ENCODE measurements at places on chromosomes 5 and 9.

- DNase-seq, result no peak
Observed at GRCh38 chr5:129174480-129174879, 79.9 kb downstream of the ISOC1 start.

- no peak for DNase-seq
Observed at GRCh38 chr5:152560512-152561137, 155.5 kb upstream of the NMUR2 start.

DNA sequence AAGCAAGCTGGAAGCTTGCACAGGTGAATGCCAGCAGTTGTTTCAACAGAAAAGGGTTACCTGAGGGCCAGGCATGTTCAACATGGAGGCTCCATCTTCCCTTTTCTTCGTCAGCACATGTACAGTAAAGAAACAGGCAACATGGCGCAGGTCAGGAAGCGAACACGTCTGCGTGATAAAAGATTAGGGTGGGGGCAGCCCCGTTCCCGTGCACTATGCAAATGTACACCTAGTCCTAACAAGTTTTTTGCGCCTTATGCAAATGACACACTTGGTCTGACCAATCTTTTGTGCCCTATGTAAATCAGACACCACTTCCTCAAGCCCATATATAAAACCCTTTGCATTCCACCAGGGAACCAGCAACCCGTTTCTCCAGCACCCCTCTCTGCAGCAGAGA, 452.1 kb upstream of the PTPRD start:
- no peak for DNase-seq

DNA sequence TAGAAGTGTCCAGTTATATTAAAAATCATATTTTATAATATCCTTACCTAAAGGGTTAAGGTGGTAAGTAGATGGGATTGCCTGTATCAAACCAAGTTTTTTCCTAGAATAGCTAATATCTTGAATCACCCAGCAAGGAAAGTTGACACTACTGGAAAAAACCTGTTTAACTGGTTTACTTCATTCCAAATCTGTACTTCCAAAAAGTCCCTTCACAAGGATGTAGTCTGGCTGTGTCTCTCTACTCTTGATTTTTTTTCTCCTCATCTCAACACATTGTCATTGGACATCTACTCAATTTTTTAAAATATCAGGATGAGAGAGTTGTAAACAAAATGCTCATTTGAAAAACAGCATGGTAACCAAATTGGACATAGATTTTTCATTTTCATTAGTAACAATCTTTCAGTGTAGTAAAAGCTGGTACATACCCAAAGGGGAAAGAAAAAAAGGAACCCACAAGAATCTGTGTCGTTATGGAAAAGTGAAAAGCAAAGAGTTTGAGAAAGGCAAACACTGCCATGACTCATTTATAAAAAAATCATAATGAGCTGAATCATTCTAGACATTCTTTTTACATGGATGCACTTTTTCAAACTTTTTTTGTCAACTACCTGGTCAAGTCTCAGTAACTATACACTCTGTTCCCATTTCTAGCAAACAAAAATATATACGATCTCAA, 173.5 kb downstream of the GLIS3 start:
- no peak for DNase-seq

- DNase-seq, result peak; percentile 49
Observed at GRCh38 chr5:149636861-149637246, 55.6 kb downstream of the ARHGEF37 start.

GRCh38 chr9:100186356-100186755, 87.3 kb downstream of the INVS start:
- DNase-seq, result no peak

DNA sequence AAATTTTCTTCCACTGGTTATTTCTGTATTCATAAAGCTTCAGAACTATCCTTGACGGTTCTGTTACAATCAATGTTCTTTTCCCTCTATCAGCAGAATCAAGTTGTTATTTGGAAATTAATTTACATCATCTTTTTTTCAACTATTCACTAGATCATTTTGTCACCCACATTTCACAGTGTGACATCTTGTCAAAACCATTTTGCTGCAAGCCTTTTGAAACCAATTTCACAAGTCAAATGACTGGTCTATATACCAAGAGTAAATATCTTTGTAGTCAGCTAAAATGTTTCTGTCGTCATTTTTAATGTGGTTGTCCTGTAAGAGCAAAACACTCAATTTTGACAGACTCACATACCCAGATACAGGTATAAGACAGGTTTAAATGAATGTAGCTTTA, 984.3 kb upstream of the TYRP1 start:
- DNase-seq, result no peak

DNA sequence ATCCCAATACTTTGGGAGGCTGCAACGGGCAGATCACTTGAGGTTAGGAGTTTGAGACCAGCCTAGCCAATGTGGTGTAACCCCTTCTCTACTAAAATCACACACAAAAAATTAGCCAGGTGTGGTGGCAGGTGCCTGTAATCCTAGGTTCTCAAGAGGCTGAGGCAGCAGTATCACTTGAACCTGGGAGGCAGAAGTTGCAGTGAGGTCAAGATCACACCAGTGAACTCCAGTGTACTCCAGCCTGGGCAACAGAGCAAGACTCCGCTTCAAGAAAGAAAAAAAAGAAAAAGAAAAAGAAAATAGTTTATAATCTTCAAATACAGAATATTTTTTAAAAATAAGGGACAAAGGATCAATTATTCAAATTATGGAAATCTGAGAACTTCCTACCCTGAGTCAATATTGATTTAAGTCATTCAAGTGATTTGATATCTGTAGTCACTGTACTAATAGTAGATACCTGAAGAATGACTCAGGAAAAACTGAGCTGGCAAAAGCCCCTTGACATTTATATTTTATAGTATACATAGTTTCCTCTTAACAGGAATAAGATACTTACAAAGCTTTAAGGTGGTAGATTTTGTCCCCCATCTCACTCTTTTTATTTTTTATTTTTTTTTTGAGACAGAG, 61.8 kb downstream of the PTBP3 start:
- DNase-seq, result no peak

DNA sequence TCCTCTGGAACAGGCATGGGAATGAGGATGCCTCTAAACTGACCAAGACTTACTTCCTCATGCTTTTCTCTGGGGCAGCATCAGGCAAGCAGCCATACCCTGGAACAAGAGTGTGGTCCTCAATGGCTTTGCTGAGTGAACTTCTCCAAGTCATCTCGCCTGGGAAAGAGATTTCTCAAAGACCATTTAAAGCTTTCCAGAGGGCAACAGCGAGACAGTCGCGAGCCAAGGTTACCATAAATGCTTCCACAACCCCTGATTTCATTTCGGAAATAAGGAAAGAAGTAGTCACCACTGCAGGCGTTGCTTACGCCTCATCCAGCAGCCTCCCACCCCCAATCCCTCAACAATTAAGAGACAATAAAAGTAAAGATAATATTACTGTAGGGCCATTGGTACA, 1.1 kb upstream of the SNCAIP start:
- no peak for DNase-seq

DNA sequence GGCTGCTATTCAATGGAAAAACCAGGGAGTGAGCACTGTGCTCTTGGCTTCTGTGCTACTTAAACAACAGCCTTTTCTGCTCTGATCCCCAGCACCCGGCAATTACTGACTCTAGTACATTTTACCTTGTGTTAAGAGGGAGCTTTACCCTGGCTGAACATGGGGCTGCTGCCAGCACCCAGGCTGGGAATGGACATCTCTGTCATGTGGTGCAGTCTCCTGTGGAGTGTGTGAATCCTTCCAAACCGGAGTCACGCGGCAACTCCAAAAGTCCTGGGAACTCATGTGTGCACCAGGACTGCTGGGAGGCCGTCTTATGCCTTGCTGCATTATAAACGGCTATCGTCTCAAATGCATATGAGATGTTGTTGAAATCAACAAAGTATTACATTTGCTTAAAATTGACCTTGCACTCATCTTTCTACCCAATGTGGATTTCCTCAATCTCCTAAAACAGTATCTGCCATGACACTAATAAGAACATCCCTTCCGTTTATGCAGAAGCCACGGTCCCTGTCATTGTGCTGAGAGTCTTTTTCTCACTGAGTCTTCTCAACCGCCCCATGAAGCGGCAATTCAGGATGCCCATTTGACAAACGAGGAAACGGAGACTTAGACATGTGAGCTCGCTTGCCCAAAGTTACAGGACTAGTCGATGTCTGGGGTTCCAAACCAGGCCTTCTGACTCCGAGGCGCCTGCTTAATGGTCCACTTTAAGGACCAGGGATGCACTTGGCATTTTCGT, 884 bp upstream of the GSN start:
- DNase-seq, result no peak

DNA sequence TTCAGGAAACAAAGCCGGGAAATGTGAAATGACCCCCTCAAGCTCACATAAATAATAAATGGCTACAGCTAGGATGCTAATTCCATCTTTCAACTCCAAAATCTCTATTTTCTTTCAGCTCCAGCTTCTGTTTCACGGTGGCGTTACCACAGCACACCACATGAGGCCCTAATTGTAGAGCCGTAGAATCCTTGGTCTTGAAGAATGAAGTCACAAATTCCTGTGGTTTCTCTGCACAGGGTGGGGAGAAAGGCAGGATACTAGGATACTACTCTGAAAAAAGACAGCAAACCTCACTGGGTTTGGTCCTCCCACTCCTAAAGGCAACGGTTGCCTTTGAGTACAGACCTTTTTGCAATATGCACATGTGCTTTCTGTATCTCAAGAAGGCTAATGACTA, 13.9 kb upstream of the RARS1 start:
- no peak for DNase-seq

GRCh38 chr9:37262410-37262809, 142.0 kb downstream of the ZCCHC7 start:
- no peak for DNase-seq

- DNase-seq, result no peak
Observed at GRCh38 chr5:33631786-33632185, 191.0 kb downstream of the TARS1 start.

- DNase-seq, result no peak
Observed at GRCh38 chr5:132265336-132266030, 8.0 kb downstream of the PDLIM4 start.

- no peak for DNase-seq
Observed at GRCh38 chr5:32545102-32545800, 40.1 kb upstream of the SUB1 start.

- DNase-seq, result no peak
Observed at GRCh38 chr9:130426883-130427282, 17.9 kb upstream of the ASS1 start.

GRCh38 chr5:153865016-153865415, 173.7 kb downstream of the FAM114A2 start:
- DNase-seq, result no peak

GRCh38 chr5:115649541-115649940, 23.7 kb upstream of the TMED7 start:
- DNase-seq, result no peak

- no peak for DNase-seq
Observed at GRCh38 chr5:1706021-1706420, 93.6 kb downstream of the MRPL36 start.

DNA sequence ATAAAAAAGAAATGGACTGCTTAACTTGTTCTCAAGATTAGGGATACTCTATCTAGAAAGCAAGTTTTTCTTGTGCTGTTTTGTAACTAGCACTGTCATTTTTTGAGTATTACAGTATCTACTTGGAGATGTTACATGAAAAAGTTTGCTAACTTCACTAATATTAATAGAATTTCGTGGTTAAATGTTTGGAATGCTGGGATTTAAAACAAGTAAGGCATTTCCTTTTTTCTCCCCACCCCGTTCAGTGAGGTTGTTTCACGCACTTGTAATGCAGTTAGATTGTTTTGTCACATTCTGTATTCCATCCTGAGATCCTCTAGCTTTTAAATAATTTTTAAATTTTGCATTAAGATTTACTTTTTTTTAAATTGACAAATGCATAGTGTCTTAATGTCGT, 20.0 kb upstream of the TEK start:
- DNase-seq, result no peak

DNA sequence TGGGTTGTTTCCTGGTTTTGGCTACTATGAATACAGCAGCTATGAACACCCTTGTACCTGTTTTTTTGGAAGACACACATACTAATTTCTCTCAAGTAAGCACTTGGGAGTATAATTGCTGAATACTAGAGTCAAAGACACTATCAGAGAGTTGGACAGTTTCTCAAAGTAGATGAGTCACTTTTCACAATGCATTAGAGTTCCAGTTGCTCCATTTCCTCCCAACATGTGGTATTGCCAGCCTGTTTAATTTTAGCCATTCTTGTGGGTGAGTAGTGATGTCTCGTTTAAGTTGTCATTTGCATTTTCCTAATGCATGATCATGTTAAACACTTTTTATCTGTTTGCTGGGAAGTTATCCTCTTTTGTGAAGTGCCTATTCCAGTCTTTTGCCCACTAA, 81.6 kb upstream of the GDNF start:
- DNase-seq, result no peak

GRCh38 chr9:85740787-85741094, 1.0 kb downstream of the AGTPBP1 start:
- DNase-seq, result no peak

DNA sequence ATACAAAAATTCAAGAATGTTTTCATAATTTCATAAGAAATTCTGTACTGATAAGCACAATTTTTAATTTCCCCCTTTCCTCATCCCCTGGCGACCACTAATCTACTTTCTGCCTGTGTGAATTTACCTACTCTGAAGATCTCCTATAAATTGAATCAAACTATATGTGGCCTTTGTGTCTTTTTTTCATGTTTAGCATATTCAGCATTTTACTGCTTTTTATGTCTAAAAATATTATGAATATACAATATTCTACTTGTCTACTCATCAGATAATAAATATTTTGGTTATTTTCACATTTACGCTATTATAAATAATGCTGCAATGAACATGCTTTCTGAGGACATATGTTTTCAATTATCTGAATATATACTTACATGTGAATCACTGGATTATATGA, 144.8 kb downstream of the CYLC2 start:
- DNase-seq, result no peak

DNA sequence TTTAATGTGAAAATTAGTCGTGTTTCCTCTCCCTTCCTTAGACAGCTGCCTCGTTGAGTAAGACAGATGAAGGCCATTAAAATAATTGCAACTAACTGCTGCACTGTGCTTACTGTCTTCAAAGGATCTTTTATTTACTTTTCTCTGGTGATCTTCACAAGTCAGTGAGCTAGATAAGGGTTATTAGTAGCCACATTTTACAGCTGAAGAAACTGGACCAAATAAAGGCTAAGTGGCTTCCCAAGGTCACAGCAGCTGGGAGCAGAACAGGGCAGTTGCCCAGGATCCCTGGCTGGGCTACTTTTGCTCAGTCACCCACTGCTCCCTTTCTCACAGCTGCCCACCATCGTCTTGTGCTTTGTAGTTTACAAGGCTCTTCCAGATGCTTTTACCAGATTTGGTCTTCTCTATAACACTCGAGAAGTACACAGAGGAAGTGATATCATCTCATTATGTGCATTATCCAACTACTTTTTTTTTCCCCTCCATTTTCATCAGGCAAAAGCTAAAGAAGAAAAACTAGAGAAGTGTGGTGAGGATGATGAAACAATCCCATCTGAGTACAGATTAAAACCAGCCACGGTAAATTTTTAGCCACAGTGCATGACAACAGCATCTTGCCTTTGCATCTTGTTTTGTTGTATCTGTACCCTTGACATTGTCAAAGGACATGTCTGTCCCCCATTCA, 61.8 kb downstream of the ERAP1 start:
- DNase-seq, result no peak
